ENCODE measurements at places on chromosomes 1 and 21.

GRCh38 chr1:117013309-117013858, 11.8 kb downstream of the CD101 start:
- no peak for DNase-seq

- DNase-seq: no peak
Measured at GRCh38 chr21:45845063-45845769, 136.4 kb upstream of the COL6A1 start.

GRCh38 chr1:203506858-203507626, 13.1 kb downstream of the OPTC start:
- no peak for DNase-seq

DNA sequence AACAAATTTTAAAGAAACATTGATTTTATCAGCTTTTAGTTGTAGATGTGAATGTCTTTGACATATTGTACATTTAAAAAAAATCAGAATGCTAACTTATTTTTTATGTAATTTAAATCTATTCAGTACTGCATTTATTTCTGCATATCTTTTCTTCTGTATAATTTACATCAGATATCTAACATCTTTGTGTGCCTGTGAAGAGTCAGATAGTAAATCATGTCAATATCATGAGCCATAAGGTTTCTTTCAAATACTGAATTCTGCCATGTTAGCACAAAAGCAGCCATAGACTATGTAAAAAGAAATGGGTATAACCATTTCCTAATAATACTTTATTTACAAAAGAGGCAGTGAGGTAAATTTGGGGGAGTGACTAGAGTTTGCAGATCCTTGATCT, 1829.2 kb downstream of the NCAM2 start:
- DNase-seq: no peak
